Esophagus mucosa (tissue), 1 donor: ENCODE measurements at places on chromosomes 7 and 10. TPM values are rescaled to one million over a fixed set of nuclear protein-coding genes. Genes with fewer than 3 reads are reported as not detected.

The NPY4R gene
- 0.32 TPM for total RNA-seq

DNA sequence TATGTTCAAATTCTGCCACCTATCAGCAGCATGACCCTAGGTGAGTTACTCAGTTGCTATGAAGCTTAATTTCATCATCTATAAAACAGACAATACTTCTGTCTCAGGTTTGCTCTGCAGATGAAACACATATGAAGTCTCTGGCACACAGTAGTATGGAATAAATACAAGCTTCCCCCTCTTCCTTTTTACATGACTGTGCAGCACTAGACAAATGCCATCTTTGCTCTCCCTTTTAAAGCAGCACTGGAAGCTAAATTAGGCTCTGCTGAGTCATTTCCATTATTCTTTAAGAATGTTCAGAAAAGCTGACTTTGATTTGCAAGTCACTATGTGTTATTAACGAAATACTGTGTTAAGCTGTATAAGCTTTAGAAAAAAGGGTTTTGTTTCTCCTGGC lies 40.7 kb upstream of the ANAPC16 start:
- peak; percentile 17 for ATAC-seq

The ZP3 gene
- total RNA-seq: 19.8 TPM

DNA sequence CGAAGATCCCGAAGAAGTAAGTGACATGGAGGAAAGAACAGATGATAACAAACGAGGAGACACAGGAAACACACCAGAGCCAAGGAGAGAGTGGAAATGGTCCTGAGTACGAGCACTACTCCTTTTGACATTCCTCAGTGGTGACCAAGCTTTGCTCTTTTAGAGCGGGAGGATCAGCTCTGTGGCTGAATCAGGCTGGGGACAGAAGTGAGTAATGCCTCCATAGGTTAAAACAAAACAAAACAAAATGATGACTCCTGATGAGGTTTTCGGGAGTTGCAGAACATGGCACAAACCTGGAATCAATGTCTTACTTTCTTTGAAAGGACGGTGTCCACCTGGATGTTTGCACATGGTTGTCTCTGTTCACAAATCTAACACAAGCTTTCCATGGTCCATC lies 30.3 kb upstream of the TCF7L2 start:
- peak; percentile 90 for ATAC-seq

GRCh38 chr7:26166684-26167266 lies 14.8 kb downstream of the NFE2L3 start:
- ATAC-seq: peak; percentile 31

The SHTN1 gene
- total RNA-seq: 23.9 TPM

- ATAC-seq: no peak
Observed at GRCh38 chr10:126259760-126260479, 128.4 kb downstream of the ADAM12 start.

- ATAC-seq: no peak
Observed at GRCh38 chr7:139603896-139604295, 80.4 kb downstream of the CLEC2L start.

The C10orf95 gene
- 1.6 TPM for total RNA-seq

The ZNF736 gene
- total RNA-seq: 4.2 TPM

DNA sequence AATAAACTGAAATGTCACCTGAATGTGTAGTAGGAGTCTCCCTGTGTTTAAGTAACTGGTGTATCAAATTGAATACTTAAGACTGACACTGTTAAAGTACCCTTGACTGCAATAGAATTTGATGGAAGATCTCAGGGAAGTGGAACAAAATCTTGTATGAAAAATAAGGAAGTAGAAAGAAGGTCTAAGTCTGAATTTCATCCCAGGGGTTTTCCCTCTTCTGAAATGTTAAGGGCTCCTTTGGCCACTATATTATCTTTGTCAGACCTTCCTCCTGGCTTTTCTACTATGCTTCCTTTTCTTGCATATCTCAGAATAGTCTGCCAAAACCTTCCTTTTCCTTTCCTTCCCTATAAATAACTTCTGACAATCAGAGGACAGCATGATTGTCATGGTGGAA lies 59.6 kb downstream of the BLNK start:
- no peak for ATAC-seq

GRCh38 chr7:47142169-47142866 lies 439.6 kb downstream of the TNS3 start:
- no peak for ATAC-seq

The ATP6V0E2 gene
- 3.6 TPM for total RNA-seq

The FFAR4 gene
- 0.16 TPM for total RNA-seq

DNA sequence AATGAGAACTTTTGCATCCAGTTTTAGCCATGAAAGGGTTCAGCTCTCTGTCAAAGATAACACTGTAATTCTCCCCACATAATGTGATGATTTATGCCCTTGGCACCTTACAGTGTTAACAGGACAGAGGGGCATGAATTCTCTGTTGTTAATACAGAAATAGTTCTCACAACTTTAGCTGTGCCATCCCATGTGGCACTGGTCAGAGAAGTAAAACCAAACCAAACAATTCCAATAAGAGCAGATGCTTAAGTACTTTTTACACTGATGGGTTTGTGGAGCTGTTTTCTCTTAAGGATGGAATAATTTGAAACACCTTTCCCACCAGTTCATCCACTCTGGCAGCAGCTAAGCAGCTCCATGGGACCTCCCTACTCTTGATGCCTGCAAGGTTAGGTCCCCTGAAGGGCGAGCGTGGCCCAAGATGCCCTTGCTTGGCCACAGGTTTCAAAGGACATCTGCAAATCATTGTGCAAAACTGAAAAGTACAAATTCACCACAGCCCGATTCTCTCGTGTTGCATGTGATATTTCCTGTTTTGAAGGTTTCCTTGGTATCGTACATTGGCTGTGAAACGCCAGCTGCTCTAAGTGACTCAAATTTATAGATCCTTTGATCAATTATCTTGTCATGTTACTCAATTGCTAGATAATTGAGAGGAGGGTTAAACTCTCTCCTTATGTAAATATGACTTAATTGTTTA lies 82.5 kb upstream of the CREB5 start:
- ATAC-seq: no peak

- peak; percentile 91 for ATAC-seq
Observed at GRCh38 chr10:73889014-73889413, 14.7 kb upstream of the CAMK2G start.
